ENCODE measurements at places on chromosomes 11 and 22. TPM values are rescaled to one million over a fixed set of nuclear protein-coding genes. Genes with fewer than 3 reads are reported as not detected.

- no peak for DNase-seq
These were observed 108.3 kb upstream of the SYT13 start for GRCh38 chr11:45394294-45395085.

DNA sequence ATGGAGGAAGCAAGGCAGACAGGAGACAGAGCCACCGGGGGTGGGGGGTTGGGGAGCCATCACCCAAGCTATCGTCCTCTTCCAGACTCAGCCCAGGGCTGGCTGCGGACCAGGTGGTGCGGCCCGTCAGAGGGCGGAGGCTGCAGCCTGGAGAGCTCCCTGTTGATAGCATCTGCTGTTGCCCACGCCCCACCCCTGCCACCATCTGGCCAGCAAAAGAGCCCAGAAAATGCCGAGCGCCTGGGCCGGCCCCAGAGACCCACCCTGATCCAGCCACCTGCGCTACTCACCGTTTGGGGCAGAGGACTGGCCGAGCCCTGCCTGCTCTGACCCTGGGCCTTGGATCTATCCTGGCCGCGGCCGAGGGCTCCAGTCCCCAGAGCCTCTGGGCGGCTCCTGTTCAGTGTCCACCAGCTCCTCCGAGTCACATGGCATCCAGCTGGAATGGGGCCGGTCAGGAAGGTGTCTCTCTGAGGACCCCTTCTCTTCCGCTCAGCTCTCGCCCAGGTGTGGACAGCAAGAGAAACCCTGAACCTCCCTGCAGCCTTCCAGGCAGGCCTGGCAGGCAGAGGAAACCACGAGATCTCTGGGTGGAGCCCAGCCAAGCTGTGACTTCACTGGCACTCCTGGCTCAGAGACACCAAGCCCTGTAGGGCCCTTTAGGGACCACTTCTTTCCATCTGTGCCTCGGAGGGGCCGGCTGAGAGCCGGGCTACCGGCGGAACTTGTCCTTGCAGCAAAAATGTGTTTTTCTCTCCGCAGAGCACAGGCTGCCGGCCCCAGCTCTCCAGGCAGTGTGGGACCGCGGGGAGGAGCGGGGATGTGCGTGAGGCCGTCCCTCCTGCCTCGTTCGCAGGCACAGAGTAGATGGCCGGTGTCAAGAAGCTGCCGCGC lies at the start of gene MRGPRE:
Gene MRGPRE, minus strand, starts transcription at position 567 of the 894 bp plus-strand sequence. CDS start 3,618 bp downstream, outside the sequence.
- peak; percentile 80 for DNase-seq

GRCh38 chr22:48277868-48278581 lies 1515.6 kb downstream of the TBC1D22A start:
- no peak for DNase-seq

- DNase-seq: no peak
These were observed 416.5 kb upstream of the DDI1 start for GRCh38 chr11:103619938-103620337.

TMEM151A gene
- total RNA-seq: not detected
